NK-92 treated with Interleukin-12 subunit alpha and Interleukin-12 subunit beta, amount 100 ng/mL, for 24 hours (cell line): ENCODE measurements at places on chromosomes 2 and 18.

DNA sequence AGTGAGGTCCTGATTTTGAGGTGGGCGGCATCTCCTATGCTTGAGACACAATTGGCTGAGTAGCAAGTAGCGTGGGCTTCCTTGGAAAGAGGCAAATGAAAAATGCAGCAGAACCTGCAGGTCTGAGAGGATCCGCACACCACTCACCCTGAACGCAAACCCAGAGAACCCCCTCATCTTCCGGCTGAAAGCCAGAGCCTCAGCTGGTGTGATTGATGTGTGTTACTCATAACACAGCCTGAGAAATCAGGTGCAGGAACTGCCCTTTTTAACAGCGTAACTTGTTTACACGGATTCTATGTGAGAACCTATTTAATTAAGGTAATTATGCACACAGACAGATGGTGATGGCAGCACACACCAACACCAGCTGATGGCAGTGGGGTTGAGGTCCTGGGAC, 123.4 kb downstream of the MRO start:
- DNase-seq = no peak

DNA sequence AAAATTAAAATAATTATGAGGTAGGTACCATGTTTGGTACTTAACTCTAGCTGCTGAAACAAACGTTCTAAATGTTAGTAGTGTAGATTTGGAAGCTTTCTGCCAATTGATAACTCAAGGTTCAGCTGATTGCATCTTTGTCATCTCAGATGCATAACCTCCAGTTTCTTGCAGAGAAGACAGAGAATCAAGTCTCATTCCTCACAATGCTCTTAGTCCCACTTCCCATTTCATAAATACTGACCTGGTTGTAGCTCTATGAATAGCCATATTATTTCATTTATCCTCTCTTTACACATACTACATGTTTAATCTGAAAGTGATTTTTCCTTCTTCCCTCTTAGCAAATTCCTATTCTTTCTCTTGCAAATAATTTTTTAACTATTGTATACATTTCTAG, 178.5 kb upstream of the SETBP1 start:
- no peak for DNase-seq

DNA sequence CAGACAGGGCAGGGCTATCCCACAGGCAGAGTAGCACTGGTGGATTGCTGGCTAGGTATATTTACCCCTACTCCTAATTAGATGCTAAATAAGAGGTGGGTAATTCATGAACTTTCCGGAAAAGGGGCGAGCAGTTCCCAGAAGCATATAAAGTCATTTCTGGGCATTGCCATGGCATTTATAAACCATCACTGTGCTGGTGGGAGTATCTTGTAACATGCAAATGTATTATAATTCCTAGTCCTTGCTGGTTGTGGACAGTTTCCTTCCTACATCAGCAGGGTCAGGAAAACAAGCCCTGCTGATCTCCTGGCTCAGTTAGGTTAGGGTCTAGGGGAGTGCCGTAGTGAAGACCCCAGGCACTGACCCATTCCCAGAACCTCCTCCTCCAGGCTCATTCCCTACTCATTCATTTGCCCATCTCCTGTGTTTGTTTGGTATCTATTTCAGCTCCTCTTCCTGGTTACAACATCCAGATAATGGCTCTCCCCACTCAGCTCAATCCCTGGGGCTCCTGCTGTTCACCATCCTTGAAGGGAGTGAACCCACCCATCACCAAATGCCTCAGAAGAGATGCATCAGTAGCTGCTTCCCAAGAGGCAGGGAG, 282.7 kb downstream of the SRBD1 start:
- no peak for DNase-seq

DNA sequence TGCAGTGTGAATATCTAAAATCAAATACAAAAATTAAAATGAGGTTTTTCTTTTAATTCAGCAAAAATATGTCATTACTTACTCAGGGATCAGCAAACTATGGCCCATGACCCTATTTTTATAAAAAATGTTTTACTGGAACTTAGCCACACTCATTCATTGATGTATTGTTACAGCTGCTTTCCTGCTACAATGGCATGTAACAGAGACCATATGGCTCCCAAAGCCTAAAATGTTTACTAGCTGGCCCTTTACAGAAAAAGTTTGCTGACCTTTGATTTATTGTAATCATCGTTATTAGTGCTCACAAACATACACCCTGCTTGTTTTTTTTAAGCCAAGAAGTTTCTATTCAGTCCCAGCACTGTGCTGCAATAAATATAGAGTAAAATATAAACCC, 120.3 kb downstream of the PLA2R1 start:
- DNase-seq = no peak

DNA sequence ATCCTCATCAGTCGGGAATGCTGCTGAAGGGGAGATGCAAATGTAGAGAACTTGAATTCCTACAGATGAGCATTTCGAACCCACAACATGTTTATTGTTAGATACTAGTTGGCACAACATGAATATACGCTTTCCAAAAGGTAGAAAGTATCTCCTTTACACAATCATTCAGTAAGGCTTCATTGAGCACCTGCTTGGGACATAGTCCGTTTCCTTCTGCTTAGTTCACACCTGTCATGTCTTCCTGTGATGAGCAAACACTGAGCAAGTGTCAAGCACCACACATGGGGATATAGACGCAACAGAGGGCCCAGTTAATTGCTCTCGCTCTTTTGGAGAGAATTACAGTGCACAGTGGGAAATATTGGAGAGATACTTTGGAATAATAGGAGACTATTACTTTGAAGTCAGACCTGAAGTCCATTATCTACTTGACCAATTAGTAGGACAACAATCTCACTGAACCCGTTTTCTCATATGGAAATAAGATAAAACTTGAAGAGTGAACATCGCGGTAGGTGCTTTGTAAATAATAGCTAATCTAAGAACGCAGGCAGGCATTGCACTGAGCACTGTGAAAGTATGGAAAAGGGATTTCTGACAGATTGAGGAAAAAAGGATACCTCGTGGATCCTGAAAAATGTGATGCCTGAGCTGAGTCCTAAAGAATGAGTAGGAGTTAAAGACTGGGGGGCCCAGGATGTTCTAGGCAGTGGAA, 1.2 kb downstream of the CPSF3 start:
- no peak for DNase-seq

- DNase-seq = no peak
Measured at GRCh38 chr18:74063023-74063422, 84.6 kb downstream of the FBXO15 start.

DNA sequence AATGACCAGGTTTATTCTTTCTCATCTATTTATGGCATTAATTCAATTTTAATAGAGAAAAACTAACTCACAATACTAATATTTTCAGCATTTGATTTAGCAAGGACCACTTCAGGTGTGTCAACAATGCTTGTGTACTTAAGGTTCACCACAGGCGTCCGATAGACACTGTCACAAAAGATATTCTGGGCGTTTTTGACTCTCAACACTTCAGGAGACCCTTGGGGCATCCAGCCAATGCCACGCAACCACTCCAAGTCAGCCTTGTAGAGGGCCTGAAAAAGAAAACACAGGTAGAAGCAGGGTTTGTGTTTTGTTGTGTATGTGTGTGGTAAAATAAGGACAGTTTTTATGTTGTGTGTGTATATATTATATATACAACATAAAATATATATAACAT, 158.2 kb downstream of the NEB start:
- no peak for DNase-seq

DNA sequence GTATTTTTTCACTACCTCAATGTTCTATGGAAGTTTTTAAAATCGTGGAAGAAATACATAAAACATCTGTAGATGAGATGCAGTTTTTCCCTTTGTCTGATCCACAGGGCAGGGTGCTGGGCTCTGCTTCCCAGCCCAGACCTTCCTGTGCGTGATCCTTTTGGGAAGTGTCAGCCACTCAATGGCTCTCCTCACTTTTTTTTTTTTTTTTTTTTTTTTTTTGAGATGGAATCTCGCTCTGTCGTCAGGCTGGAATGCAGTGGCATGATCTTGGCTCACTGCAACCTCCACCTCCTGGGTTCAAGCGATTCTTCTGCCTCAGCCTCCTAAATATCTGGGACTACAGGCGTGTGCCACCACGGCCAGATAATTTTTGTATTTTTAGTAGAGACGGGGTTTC, 32.8 kb downstream of the SOWAHC start:
- no peak for DNase-seq

DNA sequence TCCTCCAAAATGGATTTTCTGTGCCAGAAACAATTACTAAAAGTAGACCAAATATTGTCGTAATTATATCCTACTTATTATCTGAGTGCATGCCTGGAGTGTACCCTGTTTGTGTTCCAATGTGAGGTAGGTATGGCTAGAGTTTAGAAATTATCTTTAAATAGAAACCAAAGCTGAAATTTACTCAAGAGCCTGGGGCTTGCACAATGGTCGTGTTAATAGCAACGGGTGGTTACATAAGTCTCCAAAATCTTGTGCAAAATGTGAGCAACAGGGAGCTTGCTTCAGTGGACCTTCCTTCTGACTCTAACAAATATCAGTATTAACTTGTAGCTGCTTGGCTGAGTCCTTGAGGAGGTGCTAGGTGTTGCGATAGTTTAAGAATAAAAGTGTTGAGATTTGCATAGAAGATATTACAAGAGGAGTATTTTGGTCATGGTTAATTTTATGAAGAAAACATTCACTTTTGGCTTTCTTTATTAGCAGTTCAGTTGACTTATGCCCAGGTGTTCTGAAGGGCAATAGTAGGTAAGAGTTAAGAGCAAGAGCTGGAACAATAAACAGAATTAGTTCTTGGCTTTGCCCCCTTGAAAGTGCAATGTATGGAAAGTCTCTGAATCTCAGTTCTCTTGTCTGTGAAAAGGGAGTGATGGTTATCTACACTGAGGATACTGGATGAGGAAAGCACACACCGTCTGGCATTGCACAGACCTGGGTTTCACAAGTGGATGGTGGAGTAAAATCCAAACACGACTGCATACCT, 4.6 kb downstream of the CXCR4 start:
- peak; percentile 23 for DNase-seq

DNA sequence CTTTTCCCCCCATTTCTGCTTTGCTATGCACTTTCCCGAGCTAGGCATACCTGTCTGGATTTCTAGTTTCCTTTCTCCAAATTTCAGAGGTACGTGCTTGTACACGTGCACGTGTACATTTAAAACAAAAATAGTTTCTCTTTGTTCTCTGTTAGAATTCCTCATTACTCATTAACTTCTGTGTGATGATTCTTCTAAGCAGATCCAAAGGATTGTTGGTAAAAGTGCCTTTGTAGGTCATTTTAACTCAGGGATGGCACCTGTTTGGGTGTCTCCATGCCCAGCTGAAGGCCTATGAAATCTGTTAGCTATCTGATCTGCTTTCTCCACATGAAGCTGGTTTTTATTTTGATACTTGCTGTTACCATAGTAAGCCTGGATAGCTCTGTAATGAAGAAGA, 264.3 kb downstream of the LPIN1 start:
- no peak for DNase-seq

DNA sequence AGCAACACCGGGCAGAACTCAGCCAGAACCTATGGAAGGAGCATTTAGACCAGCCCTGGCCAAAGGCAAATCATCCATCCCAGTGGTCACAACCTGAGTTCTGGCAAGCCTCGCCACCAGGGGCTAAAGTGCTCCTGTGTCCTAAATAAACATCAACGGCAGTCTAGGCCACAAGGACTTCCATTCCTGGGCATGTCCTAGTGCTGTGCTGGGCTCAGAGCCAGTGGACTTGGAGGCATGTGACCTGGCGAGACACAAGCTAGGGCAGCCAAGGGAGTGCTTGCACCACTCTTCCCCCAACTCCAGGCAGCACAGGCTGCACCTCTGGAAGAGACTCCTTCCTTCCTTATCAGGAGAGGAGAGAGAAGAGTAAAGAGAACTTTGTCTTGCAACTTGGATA, 69.0 kb downstream of the ST6GAL2 start:
- DNase-seq = no peak

- DNase-seq = no peak
Measured at GRCh38 chr2:185477452-185477851, 261.2 kb upstream of the FSIP2 start.

- no peak for DNase-seq
Measured at GRCh38 chr2:16019060-16019480, 78.7 kb downstream of the MYCN start.

DNA sequence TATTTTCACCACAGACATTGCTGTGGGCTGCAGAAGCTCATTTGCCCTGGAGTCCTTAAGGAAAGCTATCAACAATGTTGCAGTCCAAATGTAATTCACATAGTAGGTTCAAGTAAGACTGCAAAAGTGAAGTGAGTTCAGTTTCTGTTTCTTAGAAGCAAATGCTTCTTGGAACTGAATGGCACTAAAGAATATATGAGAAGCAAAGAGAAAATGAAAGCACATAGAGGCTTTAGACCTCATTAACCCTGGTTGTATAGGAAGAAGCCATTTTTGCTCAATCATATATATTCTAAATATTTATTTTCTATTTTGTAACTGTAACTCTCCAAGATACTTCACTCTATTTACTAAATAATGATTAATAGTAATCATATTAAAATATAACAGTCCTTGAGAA, 292.0 kb downstream of the ZNF804A start:
- no peak for DNase-seq

GRCh38 chr18:13716916-13717315, 9.4 kb downstream of the FAM210A start:
- no peak for DNase-seq

DNA sequence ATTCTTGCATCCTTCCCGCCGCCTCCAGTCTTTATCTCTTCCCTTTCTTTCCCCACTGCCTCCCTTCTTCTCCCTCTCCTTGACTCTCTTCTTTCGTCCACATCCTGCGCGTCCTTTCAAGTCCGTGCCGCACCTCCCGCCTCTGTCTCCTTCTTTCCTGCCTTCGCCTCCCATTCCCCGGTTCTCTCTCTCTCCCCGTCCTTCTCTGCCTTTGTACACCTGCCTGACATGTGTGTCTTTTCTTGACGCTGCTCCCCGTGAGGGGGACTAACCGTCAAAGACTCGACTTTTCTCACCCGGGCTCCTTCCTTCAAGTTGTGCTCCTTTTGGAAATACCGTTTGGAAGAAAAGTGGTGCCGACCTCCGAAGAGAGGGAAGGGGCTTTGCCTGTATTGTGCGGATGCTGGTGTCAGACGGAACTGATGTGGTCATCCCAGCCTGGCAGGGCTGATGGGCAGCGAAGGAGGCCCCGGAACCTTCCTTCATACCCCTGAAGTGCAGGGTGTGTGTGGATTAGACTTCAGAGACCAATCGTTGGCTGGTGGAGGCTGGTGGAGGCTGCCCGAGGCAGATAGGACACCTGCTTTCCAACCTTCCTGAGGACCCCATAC, 879 bp downstream of the TMEM178A start:
- no peak for DNase-seq

DNA sequence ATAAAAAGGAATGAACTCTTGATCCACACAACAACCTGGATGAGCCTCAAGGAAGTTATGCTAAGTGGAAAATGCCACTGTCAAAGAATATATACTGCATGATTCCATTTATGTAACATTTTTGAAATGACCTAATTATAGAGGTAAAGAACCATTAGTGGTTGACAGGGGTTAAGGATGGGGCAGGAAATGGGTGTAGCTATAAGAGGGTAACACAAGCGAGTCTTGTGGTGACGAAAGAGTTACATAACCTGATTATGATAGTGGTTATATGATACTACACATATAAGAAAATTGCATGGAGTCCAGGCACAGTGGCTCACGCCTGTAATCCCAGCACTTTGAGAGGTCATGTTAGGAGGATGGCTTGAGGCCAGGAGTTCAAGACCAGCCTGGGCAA, 346.6 kb upstream of the PKDCC start:
- DNase-seq = no peak

- DNase-seq = no peak
Measured at GRCh38 chr2:146312899-146313298, 1531.9 kb upstream of the ACVR2A start.
